NCI-H2081 treated with DMSO at 0.1 percent for 48 hours (cell line): ENCODE measurements at places on chromosomes 3 and 15.
A peak's percentile ranks its signal among the peaks of the same experiment; 100 is the strongest.

DNA sequence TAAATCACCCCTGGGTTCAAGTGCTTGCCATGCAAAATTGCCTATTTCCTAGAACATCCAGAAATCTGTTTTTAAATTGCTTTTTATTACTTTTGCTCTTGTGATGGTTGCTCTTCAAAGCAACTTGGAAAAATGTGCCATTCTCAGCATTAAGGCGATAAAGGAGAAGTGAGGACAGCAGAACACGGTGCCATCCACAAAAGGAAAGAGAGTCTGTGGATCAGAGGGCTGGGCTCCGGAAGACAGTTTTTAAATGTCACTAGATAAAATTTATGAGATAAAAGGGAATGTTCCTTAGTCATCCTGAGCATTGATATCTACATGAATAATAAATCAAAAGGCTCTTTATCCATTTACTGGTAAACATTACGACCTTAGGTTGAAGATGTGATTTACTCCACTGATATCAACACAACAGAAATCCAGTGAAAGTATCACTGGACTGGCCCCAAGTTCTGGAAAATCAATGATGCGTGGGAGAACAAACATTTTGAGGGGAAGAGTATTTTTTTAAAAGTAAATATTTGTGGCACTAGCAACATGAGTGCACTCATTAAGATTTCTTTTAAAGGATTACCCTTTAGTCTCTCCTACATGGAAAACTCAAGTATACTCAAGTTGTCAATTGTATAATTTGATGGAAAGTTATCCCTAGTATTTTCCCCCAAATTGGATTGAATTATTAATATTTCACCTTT lies 554.7 kb downstream of the FHIT start:
- DNase-seq = no peak

DNA sequence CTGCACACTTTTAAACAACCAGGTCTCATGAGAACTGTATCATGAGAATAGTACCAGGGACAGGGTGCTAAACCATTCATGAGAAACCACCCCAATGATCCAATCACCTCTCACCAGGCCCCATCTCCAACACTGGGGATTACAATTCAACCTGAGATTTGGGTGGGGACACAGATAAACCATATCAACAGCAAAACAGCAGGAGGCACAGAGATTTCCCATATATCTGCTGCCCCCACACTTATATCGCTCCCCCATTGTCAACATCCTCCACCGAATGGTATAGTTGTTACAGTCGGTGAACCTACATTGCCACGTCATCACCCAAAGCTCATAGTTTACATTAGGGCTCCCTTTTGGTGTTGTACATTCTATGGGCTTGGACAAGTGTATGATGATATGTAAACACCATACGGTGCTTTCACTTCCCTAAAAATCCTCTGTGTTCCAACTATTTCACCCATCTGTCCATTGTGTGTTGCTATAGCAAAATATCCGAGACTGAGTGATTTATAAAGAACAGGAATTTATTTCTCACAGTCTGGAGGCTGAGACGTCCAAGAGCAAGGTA lies 224.8 kb downstream of the FAM43A start:
- DNase-seq = no peak

DNA sequence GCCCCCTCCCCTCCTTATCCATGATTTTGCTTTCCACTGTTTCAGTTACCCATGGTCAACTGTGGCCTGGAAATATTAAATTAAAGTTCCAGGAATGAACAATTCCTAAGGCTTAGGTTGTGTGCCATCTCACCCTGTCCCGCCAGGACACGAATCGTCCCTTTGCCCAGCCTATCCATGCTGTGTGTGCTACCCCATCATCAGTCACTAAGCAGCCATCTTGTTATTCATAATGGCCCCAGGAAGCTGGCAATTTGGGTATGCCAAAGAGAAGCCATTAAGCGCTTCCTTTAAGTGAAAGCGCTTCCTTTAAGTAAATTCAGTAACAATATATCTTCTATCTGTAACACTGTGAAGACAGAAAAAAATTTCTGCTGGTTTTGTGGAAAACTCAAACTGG lies 49.2 kb upstream of the LDHAL6B start:
- no peak for DNase-seq

GRCh38 chr3:47485812-47486211 lies 10.1 kb upstream of the SCAP start:
- no peak for DNase-seq

DNA sequence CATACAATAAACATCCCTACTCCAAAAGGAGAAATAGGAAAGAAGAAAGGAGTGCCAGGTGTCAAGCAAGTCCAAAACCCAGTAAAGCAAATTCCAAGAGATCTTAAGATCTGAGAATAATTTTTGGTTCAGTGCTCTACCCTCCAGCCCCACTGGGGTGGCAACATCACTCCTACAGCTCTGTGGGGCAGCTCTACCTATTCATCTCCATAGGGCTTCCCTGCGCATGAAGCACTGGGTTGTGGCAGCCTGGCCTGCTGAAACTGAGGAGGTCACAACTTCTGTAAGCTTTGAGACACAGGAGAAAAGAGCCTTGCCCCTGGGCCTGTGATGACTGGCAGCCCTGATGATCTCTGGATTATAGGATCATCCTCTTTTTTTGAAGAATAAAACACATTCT lies 378.2 kb upstream of the SOX14 start:
- no peak for DNase-seq

DNA sequence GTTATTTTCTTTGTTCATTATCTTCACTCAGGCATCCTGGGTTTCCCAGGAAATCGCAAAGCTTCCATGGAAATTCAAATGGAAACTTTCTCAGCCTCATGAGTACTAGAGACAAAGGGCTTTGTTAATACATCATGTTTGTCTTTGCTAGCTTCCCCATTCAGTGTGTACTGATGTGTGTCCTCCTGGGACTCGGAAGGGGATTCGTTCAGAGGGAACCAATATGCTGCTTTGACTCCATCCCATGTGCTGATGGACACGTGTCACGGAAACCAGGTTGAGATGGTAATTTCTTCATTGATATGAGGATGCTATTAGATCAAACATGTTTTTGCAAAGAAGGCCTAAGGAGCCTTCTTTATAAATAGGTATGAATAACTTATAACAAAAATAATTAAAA lies 87.0 kb upstream of the KCNAB1 start:
- DNase-seq = no peak

GRCh38 chr3:114452937-114453336 lies 159.1 kb downstream of the TIGIT start:
- no peak for DNase-seq

DNA sequence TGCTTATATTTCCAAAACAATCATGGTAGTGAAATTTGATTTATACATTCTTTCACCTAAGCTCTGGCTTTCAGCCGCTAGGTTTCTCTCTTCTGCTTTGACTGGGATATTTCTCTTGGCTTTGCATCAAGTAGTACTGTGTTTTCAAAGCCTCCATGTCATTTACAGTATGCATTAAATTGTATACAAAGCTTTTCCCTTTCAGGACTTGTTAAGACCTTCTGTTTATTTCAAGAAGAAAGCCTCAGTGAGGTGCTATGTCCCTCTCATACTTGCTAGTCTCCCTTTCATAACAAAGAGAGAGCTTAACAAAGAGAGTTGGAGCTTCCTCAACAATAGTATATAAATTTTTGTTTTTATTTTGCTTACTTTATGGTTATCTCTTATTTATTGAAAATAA lies 84.2 kb upstream of the SLC25A26 start:
- no peak for DNase-seq

DNA sequence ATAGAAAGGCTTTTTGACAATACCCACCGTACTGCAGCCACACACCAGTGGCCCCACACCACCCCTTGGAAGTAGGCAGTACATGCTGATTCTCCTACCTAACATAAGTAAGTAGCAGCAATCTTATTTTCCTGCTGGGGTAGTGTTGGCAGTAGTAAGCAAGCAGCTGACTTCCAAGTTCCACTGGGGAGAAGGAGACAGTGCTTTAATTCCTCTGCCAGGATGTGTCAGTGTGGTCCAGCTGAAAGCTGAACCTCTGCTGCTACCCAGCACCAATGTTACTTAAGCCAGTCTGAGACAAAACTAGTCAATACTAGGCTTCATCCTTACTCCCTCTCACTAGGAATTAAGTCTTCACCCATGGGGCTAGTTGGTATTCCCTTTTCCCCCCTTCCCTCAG lies 74.7 kb downstream of the DZIP3 start:
- no peak for DNase-seq

DNA sequence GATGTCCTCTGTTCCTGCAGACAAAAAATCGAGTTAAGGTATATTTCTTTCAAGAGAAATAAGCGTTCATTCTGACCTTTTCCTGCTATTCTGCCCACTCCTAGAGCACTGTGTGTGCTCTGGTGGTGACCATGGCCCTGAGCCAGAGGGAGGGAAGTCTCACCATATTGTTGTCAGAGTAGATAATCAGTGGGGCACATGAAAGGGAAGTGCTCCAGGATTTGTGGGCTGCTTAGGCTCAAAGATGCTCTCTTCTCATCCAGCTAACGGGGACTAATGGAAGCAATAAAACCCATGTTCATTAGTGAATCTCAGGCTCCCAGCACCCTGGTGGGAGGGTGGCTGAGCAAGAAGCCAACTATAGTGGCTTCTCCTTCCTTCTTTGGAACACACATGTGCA lies 70.7 kb upstream of the EOMES start:
- DNase-seq = no peak

DNA sequence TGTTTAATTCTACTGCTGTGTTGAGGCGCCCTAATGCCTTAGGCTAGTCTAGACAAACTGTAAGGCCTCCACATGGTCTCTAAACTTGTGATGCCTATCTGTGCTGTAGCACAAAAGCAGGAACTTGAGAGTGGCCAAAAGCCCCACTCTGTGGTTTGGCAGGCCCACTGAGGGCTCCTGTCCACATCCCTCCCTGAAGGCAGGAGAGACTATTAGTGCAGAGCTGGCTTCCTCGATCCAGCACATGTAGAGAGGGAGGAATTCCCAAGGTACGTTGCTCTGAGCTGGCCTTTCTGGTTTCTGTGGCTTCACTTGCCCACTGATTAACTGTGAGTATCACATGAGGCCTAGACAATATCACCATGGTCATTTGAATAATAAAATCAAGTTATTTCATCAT lies 90.6 kb downstream of the POLR2M start:
- DNase-seq = no peak

GRCh38 chr3:175948041-175948440 lies 1088.9 kb downstream of the NAALADL2 start:
- peak; percentile 90 for DNase-seq

GRCh38 chr3:40237889-40238571 lies 71.5 kb upstream of the EIF1B start:
- DNase-seq = no peak

DNA sequence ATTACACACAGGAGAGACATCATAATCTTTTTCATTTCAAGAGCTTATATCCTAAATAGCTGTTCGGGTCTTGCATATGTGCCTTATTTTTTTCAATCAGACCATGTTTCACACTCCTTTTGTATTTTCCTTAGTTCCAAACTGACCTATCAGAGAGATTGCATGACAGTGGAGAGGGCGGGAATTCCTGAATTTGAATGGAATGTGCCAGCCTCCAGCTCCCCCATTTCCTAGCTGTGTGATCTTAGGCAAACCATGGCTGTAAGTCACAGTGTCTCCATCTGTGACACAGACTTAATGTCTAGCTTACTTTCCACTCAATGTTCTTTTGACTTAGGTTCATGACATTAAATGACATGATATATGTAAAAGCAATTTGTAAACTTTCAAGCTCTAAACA lies 62.0 kb upstream of the CSTA start:
- no peak for DNase-seq

GRCh38 chr15:100276506-100276905 lies 65.3 kb downstream of the ADAMTS17 start:
- DNase-seq = no peak

- DNase-seq = no peak
Observed at GRCh38 chr3:32240159-32240545, 1.7 kb downstream of the CMTM8 start.

GRCh38 chr3:185900228-185900627 lies 37.6 kb downstream of the TRA2B start:
- DNase-seq = no peak

DNA sequence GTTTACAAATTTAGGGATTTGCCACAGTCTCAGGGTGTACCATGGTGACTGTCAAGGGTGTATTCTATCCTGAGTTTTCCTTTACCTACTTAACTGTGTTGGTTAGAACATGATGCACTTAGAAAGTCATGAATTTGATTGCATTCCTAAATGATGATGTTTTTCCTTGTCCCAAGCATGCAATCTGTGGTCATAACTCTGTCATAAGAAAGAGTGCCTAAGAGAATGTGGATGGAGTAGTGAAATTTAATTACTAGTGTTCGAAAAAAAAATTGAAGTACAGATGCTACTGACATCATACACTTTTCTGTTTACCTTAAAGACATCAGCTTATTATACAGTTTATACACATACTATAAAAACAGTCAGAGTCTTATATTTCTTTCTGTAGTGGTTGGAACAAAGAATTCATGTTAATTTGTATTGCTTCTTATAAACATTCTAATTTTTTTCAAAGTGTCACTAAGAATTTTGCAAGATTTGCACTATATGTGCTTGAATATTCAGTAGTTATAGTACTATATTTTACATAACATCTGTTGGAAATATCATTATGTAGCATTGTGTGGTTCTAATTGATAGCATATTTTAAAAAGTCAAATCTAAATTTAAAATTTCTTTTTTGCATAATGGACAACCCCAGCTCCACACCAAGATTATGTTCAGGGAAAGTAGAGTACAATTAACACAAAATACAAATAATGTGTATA lies 231.3 kb upstream of the KCNMB2 start:
- no peak for DNase-seq

DNA sequence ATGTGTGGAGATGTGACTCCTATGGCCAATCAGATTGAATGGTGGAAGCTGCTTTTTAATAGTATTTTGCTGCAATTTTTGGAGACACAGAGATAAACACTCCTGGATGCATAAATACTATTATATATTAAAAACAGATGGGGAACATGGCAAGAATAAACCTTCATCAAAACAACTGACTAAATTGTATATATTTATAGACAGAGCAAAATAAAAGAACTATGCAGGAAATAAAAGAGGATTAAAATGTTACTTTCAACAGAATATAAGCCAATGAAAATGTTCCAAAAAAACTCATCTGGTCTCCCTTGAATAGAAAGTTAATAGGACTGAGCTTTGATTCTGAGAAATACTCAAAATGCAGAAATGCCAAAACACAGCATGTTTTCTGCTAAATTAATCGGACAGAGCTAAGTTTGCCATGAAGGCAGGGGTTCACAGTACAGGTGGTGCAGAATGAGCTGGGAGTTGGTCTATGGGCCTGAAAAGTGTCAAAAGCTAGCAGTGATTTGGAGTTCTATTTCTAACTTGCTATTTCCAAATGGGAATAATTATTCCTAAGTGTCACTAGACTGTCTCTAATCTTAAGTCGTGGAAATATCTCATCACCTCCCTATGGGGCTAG lies 227.2 kb downstream of the CNTN3 start:
- DNase-seq = no peak

DNA sequence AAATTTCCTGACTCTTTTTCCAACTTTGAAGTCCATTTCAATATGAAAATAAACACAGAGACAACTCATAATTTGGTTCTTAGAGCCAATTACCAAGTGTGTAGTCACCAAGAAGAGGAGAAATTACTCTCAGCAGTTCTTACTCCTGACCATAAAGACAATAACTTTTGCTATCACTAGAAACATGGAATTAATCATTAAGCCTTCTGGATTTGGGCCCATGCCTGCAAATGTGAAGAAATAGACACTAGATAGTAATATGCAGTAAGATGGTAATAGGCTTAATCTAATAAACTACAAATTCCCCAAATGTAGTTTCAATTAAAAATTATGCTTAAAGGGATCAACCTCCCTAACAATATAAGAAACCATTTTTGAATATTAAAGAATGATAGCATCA lies 185.1 kb upstream of the AGTR1 start:
- DNase-seq = no peak

GRCh38 chr3:126136428-126137220 lies 43.8 kb downstream of the ALDH1L1 start:
- no peak for DNase-seq
